ENCODE measurements at places on chromosomes 4 and X.

- peak; percentile 35 for DNase-seq
Observed at GRCh38 chr4:109303140-109303496, 660 bp upstream of the COL25A1 start.

DNA sequence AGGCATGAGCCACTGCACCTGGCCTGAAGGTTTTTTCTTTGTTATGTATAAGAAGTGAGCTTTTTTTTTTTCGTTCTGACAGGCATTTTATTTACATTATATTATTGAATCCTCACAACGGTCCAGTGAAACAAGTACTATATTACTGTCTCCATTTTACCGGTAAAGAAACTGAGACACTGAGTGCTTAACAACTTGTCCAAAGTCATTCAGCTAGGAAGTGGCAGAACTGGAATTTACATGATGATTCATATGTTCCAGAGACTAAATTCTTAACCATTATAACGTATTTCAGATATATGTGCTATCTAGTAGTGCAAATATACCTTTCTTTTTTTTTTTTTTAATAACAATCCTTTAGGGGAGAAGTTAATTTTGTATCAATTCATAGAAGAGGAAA lies 18.4 kb upstream of the SLC6A14 start:
- DNase-seq: no peak

GRCh38 chrX:38796946-38797345 lies 4.3 kb upstream of the MID1IP1 start:
- DNase-seq: peak; percentile 72

DNA sequence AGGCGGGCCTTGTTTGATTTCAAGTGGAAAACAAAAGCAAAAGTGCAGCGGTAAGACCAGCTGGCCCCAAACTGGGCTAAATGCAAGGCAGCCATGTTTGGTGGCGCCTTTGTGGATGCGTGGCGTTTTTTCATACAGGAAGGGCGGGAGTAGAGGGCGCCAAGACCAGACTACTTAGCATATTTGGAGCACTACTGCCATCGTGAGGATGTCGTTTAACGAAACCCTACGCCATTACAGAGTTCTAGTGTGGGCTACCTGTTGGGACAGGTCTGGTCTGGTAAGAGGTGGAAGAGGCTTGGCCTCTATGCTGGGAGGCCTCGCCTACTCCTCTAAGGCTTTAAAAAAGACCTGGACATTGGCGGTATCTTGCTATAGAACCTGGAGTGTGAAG lies 230.7 kb upstream of the STK26 start:
- DNase-seq: no peak

DNA sequence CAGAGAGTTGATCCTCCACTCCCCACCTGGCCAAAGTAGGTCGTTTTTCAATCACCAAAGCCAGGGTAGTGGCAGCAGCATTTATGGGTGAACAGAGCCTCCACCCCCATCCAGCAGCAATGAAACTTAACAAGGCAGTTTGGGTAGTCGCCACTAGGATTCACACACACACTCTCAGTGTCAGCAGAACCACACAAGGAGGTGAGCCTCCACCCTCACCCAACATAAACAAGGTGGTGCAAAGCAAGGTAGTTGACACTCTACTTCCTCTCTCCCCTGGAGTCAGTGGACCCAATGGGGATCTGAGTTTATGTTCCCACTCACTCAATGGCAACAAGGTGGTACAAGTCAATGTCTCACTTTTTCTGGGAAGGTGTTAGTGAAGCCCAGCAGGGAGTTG lies 50.4 kb upstream of the CCDC149 start:
- no peak for DNase-seq

GRCh38 chrX:10582945-10583344 lies 37.4 kb downstream of the MID1 start:
- peak; percentile 68 for DNase-seq

GRCh38 chr4:108109997-108110416 lies 58.7 kb downstream of the LEF1 start:
- no peak for DNase-seq

GRCh38 chrX:46140272-46140671 lies 404.9 kb downstream of the ZNF674 start:
- DNase-seq: no peak

DNA sequence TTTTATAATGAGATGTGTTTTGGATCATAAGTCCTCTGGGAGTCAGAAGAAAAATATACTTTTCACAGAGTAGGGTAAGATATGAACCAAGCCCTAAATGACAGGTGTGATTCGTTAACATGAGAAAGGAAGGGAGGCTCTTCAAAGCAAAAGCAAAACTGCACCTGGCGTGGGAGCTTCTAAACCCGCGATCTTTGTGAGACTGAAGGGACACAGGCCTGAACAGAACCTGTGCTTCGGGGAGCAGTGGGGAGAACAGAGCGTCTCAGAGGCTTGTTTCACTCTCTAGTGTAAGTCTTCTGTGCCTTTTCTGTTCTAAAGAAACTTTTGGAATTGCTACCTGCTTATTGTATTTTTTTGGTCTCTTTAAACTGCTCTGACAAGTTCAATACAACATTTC lies 30.2 kb upstream of the CYP4V2 start:
- no peak for DNase-seq

GRCh38 chr4:182224192-182224850 lies 18.9 kb upstream of the TENM3 start:
- DNase-seq: no peak

- DNase-seq: no peak
Observed at GRCh38 chrX:30592831-30593230, 15.3 kb upstream of the TASL start.

DNA sequence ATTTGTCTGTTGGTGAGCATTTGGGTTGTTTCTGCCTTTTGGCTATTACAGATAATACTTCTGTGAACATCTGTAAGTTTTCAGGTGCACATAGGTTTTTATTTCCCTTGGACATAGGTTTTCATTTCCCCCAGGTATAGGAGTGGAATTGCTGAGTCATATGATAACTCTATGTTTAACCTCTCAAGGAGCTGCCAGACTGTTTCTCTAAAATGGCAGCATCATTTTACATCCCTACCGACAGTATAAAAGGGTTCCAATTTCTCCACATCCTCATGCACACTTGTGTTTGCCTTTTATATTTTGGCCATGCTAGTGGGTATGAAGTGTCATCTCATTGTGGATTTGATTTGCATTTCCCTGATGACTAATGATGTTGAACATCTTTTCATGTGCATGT lies 53.5 kb downstream of the TMEM164 start:
- no peak for DNase-seq

DNA sequence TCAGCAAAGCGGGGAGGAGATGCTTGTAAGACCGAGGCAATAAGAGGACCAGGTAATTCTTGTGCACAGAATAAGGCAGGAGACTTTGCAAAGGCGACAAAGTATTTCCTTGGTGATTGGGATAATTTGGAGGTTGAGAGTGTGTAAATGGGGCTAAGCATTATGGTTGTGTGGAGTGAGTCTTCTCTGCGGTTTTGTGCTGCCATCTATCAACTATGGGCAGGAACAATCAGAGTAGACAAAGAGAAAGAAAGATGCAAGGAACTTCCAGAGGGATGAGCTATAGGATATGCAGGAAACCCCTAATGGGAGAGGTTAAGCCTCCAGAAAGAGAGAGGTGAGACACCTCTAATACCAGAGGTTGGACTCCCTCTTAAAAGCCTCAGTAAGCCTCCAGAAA lies 339.8 kb downstream of the PAPSS1 start:
- peak; percentile 41 for DNase-seq

DNA sequence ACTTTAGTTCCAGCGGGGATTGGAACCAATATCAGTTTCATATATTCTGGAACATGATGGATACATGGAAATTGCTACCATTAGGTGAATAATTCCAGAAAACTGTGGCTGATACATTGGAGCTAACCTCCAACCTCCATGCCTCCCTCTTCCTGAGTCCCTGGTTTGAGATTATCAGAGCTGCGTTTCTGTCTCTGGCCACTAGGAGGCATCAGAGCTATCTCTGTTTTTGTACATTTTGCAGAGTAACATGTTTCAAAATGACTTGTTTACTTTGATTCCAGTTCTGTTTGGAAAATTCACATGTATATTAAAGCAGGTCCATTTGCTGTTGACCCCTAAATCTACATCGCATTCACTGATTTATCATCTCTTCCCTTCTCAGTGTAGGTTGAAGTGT lies 2.4 kb upstream of the RAB40AL start:
- DNase-seq: peak; percentile 16

DNA sequence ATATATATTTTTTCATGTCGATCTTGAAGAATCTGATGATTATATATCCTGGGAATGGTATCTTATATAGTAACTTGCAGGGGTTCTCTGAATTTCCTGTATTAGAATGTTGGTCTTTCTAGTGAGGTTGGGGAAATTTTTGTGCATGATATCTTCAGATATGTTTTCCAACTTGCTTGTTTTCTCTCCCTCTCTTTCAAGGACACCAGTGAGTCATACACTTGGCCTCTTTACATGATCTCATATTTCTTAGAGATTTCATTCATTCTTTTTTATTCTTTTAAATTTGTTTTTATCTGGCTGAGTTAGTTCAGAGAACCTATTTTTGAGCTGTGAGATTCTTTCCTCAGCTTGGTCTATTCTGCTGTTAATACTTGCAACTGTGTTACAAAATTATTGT lies 27.2 kb upstream of the C4orf17 start:
- no peak for DNase-seq

DNA sequence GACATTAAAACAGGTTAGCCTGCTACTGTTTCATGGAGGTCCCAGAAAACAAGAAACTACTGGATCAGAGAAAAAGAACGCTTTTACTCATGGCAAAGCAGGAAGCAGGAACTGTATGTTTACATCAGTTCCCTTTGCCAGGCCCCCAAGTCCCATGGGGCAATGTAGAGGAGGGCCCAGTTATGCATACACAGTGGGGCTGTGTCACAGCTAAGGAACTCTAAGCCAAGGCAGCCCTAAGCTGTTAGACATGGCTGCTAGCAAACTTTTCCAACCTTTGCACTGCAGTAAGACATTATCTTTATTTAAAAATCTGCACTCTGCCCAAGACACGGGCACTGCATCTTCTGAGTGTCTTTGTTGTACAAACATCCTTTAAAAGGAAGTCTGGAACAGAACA lies 975.8 kb downstream of the C4orf33 start:
- no peak for DNase-seq

Measured in fibroblast of upper back skin (primary cell).